Thoracic aorta (tissue), 2 donors: ENCODE measurements at places on chromosomes 12 and 14. TPM values are rescaled to one million over a fixed set of nuclear protein-coding genes. Genes with fewer than 3 reads are reported as not detected.

DNA sequence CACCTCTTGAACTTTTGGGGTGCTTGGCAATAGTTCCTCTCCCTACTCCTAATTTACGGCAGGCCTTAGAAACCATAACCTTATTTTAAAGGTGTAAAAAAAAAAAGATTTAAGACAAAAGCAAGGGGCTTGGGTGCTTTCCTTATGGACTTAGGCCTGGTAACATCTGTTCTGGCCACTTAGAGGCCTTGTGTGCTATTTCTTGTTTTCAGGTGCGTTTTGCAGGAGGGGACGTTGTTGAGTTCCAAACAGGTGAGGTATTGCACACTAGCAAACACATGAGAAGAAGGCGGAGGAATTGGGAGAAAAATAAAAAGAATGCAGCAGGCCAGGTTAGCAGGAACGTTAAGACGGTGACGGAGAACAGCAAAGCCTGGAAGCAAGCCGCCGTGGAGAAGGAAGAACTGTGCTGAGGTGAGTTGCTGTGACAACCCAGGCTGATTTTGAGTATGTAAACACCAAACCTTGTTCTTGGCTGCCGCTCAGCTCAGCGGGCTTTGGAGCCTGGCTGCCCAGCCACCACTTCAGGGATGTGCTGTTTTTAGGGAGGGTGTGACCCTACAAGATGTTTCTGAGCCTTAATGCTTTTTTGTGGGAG lies 17.3 kb downstream of the EMG1 start:
- no peak for DNase-seq

DNA sequence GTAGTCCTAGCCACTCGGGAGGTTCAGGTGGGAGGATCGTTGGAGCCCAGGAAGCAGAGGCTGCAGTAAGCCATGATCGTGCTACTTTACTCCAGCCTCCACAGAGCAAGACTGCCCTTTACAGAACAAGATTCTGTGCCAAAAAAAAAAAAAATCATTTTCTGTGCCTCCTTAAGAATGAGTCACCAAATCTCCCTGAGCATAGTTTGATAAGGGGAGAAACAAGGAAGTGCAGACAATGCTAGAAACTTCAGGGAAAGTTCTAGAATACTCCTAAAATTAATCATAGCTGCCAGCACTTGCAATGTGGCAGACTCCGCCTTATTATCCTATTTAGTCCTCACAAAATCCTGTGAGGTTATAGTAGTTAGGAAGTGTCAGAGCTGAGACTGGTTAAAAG lies 74.5 kb downstream of the KCNK10 start:
- DNase-seq, result no peak

- no peak for DNase-seq
These were observed 39.5 kb upstream of the LRIG3 start for GRCh38 chr12:58959639-58960300.

DNA sequence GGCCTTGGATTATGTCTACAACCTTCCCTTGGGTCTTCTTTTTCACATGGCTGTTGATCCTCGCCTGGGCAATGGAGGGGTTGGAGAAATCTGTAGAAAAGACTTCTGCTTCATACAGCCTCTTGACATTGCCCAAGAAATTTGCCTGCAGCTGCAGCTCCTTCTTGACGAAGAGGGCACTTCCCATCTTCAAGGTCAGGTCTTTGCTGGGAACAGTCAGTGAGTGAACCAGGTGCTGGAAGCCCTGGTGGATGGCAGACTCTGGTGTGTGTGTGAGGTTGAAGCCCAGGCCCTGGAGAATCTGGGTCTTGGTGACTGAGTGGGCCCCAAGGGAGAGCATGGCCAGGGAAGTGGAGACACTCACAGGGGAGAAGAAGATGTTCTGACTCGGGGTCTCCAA lies 6.7 kb downstream of the SERPINA9 start:
- DNase-seq, result no peak

DNA sequence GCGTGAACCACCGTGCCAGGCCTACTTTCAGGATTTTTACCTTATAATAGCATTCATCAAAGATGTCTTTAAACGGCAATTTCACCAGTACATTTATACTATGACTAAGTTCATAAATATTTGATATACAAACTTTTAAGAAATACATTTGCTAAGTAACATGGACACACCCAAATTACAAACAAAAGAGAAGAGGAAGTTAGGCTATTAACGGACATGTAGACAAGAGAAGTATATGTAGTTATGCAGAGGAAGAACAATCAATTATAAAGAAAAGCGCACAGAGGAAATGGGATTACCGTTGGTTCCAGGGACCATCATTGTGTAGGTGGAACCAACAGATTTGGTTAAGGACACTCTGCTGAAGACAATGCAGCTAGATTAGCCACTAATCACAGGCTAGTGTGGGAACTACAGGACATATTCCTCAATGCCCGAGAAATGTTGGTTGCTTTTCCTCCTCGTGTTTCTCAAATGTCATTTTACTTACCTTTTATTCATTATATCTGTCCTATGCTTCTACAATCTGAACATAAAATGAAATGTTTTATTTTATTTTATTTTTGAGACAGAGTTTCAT lies 24.0 kb upstream of the PKP2 start:
- no peak for DNase-seq

The DYRK4 gene
- 38.2 TPM for total RNA-seq

The VRTN gene
- total RNA-seq, result not detected

The DRAM1 gene
- total RNA-seq, result 24.2 TPM

The BEGAIN gene
- total RNA-seq, result 0.85 TPM

The DHH gene
- 1.2 TPM for total RNA-seq

The STON2 gene
- total RNA-seq, result 10.4 TPM
